HS-27A (cell line): ENCODE measurements at places on chromosomes 5 and 9.

- no peak for DNase-seq
Observed at GRCh38 chr5:178595150-178595549, 5.0 kb upstream of the COL23A1 start.

- DNase-seq, result peak; percentile 51
Observed at GRCh38 chr9:36903541-36904435, 130.3 kb downstream of the PAX5 start.

DNA sequence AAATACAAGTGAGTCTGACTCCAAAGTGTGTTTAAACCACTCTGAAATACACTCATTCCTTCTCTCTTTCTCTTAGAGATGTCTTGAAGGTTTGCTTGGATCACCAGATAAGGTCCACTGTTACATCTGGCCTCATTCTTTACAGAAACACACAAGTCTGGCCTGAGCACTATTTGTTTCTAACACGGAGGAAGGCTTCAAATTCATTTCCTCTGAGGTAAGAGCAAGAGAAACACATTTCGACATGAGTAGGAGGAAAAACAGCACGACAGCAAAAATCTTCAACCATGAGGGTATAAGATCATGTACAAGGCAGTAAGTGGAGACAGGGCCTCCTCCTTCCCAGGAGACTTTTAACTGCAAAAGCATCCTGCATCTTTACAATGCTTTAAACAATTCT lies 8.0 kb downstream of the SIL1 start:
- no peak for DNase-seq

- DNase-seq, result no peak
Observed at GRCh38 chr5:89280103-89281037, 397.4 kb upstream of the MEF2C start.

DNA sequence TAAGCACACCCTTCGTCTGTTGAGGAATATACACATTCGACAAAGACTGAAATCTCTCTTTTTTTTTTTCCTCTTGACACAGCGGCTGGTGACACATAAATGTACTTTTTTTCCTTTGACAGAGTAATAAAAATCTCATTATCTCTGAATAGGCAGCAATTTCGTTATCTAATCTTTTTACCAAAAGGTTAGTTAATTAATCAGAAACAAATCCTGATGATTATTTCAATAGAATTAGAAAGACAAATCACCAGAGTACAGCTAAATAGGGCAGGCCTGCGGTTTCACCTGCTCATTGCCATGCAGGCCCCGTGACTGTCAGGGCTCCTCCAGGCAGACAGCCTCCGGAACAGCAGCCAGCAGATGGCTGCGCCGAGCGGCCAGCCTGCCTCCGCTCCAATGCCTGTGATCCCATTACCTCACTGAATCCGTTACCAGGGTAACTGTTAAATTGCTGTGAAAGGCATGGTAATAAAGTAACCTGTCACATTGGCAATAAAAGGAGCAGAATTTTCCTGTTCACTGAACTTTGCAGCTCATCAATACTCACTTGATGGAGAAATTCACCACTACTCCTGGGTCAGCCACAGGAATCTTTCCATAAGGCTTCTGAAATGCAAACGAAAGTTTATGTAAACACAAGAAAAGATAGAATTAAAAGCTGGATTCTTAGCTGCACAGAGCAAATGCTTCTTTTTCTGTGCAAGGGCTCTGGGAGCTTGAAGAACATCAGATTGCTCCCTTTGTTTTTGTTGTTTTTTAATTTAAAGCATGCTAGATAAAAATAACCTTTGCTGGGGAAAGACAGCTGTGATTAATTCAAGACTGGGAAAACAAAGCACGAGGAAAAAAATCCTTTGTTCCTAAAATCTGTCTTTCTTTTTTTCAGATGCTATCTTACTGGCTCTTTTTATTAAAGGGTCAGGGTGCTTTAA lies 666.4 kb upstream of the ZNF608 start:
- DNase-seq, result no peak

GRCh38 chr9:87840134-87840533 lies 42.5 kb upstream of the SPATA31E1 start:
- no peak for DNase-seq

DNA sequence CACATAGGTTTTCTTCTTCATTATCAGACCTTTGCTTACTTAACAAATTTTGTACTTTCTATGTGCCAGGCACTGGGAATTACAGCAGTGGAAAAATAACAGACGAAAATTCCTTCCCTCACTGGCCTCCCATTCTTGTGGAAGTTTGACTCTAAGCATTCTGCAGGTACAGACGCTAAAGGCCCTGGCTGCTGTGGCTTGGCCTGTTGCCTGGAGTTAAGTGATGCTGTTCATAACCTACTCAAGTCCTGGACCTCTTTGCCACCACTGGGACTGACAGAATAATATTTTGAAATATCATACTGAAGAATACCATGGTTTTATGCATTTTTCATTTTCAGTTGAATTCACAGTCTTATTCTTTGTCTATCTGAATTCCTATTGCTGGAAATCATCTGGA lies 97.3 kb upstream of the SPATA31C2 start:
- no peak for DNase-seq

- no peak for DNase-seq
Observed at GRCh38 chr5:50710838-50711237, 44.4 kb downstream of the PARP8 start.

- DNase-seq, result no peak
Observed at GRCh38 chr9:15531380-15531779, 20.6 kb upstream of the PSIP1 start.

- DNase-seq, result no peak
Observed at GRCh38 chr5:131550606-131551005, 84.4 kb downstream of the RAPGEF6 start.

- DNase-seq, result no peak
Observed at GRCh38 chr5:139181322-139181730, 16.8 kb downstream of the SIL1 start.

DNA sequence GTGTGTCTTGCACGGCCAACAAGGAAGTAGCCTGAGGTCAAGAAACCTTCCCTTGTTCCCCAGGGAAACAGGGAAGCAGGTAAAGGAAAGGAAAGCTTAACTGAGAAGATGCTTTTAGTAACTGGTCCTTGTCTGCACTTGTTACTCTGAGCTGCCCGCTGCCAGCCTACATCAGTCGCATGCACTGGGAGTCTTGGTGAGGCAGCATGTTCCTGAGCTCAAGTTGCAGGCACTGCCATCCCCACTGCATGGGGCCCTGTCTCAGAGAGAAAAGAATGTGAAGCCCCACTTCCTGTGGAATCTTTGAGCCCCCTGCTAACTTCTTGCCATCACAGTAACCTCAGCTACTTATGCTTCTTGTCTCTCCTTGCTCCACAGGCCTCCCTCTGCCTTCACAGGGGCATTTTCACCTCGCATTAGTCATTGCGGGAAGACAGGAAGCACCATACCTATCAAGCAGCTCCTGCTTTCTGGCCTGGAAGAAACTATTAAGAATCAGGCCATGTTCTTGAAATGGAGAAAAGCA lies 344.1 kb upstream of the ADAMTSL1 start:
- no peak for DNase-seq

DNA sequence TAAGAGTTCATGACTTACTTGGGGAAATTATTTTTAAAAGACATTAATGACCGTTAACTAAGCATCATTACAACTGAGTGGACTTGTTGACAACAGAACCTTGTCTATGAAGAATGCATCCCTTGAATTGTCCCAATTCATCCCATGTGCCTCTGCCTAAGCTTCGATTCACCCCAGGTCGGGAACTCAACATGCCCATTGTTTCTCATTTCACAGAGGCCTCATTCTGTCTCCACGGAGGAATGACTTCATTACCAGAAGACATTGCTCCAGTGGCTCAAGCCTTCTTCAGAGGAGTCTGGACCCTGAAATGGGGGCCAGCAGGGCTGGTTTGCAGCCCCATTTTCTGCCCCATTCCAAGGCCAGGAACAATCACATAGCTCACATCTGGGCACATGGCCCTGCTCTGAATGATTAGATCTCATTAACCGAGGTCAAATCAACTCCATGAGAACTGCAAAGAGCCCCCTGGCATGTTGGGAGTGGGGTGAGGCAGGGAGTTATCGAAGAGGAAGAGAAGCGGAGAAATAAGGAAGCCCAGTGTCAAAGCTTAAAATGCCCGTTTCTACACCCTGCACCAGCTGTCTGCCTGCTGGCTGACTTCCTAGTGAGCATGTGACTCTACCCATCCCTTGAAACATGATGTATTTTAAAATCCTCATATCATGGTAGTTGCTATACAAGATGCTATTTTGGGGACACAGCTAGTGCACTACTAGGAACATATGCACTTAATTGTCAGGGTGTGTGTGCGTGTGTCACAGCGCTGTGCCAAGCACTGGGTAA lies 137.3 kb downstream of the LHFPL2 start:
- no peak for DNase-seq

DNA sequence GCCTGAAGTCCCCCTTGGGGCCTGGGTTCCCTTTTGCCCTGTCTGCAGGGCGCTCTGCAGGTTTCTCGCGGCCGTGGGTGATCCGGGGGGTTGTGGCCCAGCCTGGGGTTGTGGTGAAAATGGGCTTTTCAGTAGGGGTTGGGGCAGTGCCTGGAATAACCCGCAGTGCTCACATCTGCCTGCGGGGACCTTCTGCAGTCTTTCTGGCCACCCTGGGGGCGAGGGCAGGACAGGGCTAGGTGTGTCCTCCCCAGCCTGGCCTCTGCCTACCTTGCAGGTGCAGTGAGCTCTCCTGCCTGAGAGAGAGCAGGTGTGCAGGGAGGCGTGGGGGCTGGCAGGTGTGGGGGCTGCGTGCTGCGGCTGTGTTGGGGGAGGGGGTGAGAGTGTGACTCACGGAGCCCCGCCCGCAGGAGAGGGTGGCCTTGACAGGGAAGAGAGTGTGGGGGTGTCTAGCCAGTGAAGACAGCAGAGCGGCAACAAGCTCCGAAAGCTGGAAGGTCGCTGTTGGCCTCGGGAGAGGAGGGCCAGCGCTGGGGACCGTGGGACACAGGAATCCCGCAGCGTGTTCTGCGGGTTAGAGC lies 131.4 kb downstream of the MRPL36 start:
- no peak for DNase-seq

DNA sequence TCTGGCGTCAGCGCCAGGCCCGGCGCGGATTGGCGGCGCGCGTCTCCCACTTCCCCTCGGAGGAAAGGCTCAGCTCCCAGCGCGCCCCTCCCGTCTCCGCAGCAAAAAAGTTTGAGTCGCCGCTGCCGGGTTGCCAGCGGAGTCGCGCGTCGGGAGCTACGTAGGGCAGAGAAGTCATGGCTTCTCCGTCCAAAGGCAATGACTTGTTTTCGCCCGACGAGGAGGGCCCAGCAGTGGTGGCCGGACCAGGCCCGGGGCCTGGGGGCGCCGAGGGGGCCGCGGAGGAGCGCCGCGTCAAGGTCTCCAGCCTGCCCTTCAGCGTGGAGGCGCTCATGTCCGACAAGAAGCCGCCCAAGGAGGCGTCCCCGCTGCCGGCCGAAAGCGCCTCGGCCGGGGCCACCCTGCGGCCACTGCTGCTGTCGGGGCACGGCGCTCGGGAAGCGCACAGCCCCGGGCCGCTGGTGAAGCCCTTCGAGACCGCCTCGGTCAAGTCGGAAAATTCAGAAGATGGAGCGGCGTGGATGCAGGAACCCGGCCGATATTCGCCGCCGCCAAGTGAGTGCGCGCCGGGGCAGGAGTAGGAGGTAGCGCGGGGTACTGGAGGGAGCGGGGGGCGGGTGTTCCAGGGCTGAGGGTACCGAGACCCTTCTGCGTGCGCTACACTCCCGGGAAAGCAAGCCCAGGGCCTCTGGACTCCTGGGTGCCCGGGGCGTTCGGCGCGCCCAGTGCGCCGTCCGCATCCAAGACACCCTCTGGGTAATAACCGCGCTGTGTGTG lies at the start of gene MSX2:
Gene MSX2, plus strand, starts transcription at position 99 of the 777 bp plus-strand sequence. Its CDS starts 78 bp downstream, at position 177.
- DNase-seq, result no peak

DNA sequence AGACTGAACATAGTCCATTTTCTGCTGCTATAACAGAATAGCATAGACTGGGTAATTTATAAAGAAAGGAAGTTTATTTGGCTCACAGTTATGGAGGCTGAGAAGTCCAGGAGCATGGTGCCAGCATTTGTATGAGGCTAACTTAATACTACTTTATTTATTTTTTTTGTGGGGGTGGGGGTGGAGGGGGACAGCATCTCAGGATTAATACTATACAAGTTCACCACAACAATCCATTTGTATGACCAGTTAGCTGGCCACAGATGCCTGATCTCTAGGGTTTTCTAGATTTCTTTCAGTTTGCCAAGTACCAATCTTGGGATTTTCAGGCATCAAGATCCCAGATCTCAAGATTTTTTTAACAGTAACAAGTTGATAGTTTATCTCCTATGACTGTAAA lies 20.3 kb downstream of the ANGPTL2 start:
- no peak for DNase-seq

DNA sequence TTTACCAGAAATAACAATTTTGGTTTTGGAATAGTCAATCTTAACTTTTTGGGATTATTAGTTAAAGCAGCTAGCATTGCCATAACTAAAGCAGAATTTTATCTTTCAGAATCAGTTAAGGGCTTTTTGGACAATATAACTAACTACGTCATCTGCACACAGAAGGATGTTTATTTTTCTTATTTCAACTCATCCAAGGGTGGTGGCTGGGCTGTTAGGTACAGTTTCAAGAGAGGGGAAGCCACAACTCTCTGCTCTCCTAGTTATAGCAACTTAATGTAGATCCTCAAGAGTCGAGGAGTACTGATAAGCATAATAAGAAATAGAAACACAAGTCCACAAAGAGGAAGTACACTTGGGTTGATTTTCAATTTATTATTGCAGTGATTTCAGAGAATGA lies 65.6 kb downstream of the ANKRD55 start:
- no peak for DNase-seq

DNA sequence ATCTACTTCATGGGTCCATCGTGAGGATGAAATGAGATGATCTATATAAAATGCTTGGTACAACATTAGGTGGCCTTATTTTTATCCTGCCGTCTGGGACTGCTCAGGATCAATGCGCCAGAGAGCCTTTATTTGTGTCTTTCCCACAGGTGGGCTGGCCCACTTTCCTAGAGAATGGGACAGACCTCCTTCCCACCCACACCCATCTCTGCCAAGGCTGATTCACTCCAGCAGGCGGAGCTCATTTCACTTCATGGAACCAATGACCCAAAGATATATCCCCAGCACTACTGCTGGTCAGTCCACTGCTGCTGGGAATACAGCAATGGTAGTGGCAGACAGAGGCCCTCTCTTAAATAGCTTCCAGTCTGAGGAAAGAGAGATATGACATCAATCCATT lies 35.7 kb downstream of the TGFBI start:
- no peak for DNase-seq

DNA sequence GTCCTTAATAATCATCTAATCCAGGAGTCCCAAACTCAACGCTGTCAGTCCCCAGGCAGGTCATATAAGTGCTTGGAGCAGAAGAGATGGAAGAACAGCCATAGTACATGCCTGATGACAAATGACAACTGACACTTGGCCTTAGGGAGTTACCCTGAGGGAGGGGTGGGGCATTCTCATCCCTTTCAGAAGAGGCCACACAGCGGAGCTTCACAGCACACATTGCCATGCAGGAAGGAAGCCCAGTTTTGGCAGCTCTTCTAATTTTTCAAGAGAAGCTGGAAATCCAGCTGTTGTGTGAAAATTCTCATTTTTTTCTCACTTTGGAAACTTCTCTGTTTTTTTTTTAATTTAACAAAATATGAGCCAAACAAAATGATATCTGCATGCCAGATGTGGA lies 89.0 kb downstream of the ASTN2 start:
- DNase-seq, result no peak
